Activated CD8-positive, alpha-beta memory T cell treated with anti-CD3 and anti-CD28 coated beads, Interleukin-2, amount 50 U/mL, for 4 hours (primary cell): ENCODE measurements at places on chromosomes 7 and 10.

DNA sequence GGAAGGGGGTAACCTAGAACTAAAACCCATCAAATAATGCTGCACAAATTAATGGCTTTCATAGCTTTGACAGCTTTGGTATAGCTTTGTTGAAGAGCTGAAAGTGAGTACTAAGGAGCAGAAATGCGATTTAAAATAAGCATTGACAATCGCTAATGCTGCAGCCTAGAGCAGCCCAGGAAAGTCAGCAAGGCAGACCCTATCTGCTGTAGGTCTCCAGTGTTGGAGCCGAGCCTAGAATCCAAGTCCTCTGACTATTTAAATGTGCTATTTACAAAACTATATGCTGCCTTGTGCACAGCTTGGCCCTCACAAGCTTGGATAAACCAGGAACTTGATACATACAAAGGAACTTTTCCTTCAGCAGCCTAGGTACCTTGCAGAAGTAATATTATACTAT lies 64.9 kb upstream of the ASAH2 start:
- no peak for DNase-seq

- DNase-seq = no peak
Observed at GRCh38 chr7:127904670-127904985, 126.6 kb downstream of the LRRC4 start.

- no peak for DNase-seq
Observed at GRCh38 chr7:135800560-135800959, 51.9 kb upstream of the FAM180A start.

GRCh38 chr10:28680358-28680752 lies 3.0 kb downstream of the BAMBI start:
- no peak for DNase-seq

- no peak for DNase-seq
Observed at GRCh38 chr7:37901890-37902524, 14.6 kb downstream of the SFRP4 start.

DNA sequence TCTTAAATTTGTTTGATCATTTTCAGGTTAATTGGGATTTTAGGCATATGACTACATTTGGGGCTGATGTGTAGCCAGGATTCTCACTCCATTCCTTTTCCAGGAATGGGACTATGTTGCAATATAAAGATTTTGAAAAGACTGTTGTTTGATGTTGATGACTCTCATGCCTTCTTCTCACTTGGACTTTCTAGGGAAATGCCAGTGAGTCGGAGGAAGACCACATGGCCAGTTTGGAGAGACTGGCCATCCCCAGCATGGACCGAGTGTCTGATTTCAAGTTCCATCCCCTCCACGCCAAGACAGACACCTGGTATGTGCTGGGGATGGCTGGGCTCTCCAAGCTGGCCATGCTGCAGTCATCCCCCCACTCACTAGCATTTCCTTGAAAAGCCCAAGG lies 5.5 kb downstream of the IGFBP3 start:
- no peak for DNase-seq

- DNase-seq = no peak
Observed at GRCh38 chr7:916291-916941, 38.1 kb downstream of the ADAP1 start.

DNA sequence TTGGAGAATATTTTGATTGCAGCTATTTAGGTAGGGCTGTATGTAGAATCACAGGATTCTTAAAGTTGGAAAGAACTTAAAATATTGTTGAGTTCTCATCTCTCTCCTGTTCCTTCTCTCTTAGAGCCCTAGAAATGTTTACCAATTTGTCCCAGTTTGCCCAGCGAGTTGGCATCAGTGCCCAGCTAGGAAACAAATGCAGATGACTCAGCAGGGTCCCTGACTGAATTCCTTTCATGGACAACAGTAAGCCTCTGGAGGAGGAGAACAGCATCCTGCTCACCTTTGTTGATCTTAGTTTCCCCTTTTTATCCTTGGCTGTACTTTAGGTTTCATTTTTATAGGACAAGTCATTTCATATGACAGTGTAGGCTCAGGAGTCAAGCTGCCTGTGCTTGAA lies 89.3 kb downstream of the SEC23IP start:
- no peak for DNase-seq

DNA sequence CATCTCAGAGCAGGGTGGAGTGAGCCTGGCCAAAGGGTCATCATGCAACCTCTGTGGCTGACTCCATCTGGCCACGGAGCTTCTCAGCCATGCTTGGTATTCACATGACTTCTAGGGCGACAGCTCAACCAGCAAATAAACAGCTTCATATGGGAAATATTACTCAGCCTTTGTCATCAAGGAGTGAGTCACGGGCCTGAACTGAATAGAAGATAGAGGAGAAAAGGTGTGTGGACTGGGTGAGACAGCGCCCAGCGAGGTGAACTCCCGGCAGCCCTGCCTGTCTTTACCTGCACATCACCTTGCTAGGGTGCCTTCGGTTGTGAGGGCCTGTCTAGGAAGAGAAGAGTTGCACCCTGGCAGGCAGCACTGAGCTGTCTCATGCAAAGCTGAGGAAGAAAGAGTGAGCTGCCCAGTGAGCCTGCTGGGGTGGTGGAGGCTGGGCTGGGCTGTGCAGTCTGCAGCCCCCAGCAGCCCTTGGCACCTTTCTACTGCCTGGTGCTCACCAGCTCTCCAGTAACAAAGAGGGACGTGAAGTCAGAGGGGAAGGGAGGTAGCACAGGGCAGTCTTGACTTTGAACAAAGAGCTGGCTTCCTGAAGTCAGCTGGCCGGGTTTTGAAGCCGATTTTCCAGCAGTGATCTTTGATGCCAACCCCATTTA lies 114.2 kb downstream of the EGFR start:
- no peak for DNase-seq

DNA sequence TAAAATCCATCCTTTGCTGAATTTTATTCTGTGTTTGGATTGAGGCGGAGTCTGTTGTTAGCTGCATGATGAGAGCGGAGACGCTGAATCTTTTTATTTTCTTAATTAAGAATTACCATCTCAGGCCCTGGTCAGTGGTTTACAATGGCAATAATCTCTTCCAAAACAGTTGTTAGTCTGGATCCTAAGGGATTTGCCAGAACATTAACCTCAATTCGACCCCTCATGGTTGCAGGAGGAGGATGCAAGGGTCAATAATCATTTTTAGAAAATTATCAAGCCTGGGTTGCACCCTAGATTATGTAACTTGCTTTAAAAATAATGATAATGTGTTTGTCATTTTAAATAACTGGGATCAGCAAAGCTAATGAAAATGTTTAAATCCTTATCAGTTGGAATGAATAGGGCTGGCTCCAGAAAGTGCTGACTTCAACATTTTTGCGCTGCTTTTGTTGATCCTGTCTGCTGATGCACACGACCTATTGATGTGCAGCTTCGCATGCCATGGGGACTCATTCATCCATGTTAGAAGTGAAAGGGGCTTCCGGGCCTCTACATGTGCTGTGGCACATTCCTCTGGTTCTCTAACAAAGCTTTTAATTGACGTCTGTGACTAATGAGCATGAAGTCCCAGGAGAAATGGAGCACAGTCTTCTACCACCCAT lies 80.7 kb upstream of the KIAA1217 start:
- DNase-seq = no peak

GRCh38 chr7:142053988-142054387 lies 57.5 kb upstream of the MGAM2 start:
- DNase-seq = no peak

DNA sequence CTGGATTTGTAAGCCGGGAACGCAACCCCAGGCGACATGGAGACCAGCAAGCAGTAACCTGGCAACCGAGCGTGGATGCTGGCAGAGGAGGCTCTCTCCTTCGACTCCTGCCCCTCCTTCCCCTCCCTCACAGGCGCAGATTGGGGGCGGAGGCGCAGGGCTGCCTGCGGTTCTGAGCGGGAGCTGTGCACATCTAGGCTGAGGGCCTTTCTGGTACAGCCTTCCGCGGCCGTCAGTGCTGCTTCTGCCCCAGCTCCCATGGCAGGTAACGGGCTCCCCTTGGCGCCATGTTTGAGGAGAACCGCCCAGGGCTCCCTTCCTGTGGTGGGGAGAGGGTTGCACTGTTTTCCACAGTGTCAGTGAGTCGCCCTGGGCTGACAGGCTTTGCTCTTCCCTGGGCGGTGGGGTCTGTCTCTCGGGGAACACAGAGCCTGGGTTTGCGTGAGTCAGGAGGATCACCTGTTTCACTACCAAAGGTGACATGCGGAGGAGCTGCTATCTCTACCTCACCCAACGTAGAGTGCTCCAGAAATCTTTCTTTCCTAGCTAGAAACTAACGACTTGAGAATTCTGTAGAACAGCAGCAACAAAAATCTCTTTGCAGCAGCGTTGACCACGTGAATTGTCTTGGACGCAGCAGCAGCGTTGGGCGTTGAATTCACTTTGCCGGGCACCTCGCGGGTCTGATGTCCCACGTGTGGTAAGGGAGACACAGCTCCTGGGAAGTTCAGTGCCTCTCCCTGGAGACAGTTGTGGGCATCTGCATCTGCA lies 154.8 kb upstream of the COBL start:
- DNase-seq = no peak

DNA sequence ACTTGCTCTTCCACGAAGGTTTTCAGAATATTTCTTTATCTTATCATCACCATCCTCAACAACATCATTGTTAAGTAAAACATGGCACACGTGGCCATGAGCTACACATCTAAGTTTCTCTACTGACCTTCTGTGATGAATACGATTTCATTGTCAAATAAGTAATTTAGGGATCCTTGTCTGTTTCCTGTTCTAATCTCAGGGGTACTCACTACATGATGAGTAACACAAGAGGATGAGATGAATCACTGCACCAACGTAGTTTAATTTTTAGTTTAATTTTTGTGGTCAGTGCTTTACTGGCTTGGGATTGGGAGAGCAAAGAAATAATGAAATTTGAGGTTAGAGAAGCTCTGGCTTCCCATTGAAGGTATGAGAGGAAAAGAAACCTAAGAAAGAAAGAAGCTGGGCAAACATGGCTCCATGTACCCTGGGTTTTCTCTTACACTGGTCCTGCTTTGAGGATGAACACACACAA lies 461.9 kb upstream of the KLF6 start:
- DNase-seq = no peak
